CD4-positive, alpha-beta T cell treated with Interleukin-6 at 100 ng/mL for 8 hours (primary cell): ENCODE measurements at places on chromosomes 7 and 10.
A peak's percentile ranks its signal among the peaks of the same experiment; 100 is the strongest.

DNA sequence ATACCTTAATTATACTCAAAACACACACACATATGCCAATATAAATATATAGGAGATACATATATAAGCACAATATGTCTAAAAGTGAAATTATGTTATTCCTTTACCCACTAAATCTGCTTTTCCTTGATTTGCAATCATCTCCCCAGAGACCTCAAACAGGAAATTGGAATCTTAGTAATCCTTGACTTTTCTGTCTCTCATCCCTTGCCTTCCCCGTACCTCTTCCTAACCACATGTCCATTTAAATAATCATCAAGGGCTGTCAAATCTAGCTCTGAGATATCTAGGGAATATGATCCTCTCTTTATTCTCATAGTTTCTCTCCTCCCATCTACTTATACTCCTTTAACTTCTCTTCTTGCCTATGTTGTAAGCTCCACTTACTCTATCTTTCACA, 336.6 kb downstream of the HGF start:
- DNase-seq, result no peak

GRCh38 chr7:4103352-4104091, 578.6 kb upstream of the FOXK1 start:
- no peak for DNase-seq

GRCh38 chr7:120799147-120799546, 58.8 kb downstream of the TSPAN12 start:
- DNase-seq, result no peak

- DNase-seq, result no peak
These were observed 69.0 kb downstream of the CHRM2 start for GRCh38 chr7:136937436-136937835.

DNA sequence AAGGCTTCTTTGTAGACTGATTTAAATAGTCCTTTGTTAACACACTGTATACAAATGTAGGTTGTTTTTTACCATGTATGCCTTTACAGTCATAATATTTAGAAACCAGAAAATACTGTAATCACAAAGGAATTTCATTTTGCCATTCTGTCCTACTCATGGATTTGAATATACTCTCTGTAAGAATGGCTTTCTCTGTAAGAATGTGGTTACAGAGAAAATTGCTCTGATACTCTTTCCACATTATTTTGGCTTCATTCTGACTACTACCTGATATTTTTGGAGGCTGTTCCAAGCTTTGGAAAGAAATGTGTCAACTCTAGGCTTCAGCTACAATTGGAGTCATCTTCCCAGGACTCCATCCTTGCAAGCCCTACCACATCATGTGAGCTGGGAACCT, 23.5 kb downstream of the CH25H start:
- no peak for DNase-seq

DNA sequence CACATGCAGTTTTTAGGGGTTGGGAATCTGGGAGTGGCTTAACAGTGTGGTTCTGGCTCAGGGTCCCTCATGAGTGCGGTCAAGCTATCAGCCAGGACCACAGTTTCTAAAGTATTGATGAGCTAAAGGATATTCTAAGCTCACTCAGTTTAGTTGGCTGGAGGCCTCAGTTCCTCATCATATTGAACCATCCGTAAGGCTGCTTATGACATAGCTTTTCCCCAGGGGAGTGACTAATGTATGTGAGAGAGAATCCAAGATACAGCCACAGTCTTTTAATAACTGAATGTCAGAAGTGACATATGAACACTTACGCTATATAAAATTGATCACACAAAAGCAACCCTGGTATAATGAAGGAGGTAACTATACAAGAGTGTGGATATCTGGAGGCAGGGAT, 245.3 kb downstream of the POLR1F start:
- DNase-seq, result no peak

GRCh38 chr7:155815332-155816191, 3.3 kb upstream of the SHH start:
- peak; percentile 30 for DNase-seq

- no peak for DNase-seq
These were observed 32.5 kb downstream of the TRUB1 start for GRCh38 chr10:114970515-114970914.

- DNase-seq, result no peak
These were observed 7.8 kb downstream of the HTRA1 start for GRCh38 chr10:122468926-122469781.

- no peak for DNase-seq
These were observed 136.5 kb downstream of the CNNM2 start for GRCh38 chr10:103054621-103055020.

DNA sequence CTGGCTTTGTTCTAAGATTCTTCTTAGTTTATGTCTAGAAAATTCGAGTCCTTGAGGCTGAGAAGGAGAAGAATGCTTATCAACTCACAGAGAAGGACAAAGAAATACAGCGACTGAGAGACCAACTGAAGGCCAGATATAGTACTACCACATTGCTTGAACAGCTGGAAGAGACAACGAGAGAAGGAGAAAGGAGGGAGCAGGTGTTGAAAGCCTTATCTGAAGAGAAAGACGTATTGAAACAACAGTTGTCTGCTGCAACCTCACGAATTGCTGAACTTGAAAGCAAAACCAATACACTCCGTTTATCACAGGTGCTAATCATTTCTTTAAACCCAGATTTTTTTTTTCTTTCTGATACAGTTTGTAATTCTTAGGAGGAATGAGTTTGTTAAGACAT, 6.7 kb downstream of the CEP55 start:
- no peak for DNase-seq

DNA sequence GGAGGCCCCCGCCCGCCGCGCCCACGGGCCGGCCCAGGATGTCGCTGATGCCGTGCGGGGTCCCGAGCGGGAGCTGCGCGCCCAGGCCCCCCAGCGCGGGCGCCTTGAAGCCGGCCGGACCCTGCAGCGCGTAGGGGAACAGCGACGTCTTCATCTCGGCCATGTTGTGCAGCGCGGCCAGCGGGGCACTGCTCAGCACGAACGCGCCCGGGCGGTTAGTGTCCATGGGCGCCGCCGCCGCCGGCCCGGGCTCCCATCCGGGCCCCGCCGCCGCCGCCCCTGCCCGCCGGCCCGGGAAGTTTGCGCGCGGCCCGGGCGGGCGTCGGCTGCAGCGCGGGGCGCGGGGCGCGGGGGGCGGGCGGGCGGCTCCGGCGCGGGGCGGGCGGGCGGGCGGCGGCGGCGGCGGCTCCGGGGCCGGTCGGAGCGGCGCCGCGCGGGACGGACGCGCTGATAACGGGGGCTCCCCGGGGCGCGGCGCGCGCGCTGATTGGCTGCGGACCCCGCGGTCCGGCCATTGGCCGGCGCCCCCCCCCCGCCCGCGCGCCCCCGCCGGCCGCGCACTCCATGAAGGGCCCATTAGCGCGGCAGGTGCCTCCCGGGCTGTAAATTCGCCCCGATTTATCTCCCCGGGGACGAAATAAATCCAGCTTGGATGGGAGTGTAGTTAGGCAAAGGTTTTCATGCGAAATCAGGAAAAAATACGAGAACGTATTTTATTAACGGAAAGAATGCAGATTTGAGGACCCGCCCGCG, at the start of gene NKX6-2:
Gene NKX6-2 (minus strand): TSS at position 425 of the 753 bp plus-strand sequence. CDS start 199 bp downstream, at position 226.
- no peak for DNase-seq

DNA sequence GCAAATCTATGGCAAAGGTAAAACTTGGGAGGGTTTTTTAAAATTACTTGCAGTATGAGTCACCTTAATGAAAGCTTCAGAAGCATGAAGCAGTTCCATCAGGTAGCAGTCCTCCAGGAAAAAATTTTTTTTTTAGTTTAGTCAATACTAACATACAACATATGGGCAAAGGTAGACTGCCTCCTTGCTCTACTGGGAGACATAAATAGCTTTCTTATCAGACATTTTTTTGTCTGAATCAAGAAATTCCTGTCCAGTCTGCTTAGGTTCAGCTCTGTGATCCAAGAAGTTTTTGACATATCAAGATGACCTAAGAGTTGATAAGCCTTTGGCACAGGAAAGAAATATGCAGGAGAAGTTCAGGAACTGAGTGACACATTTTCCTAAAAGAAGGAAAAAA, 171.5 kb upstream of the TCF7L2 start:
- no peak for DNase-seq

GRCh38 chr7:142880876-142881505, 4.6 kb downstream of the TRPV6 start:
- DNase-seq, result peak; percentile 51

DNA sequence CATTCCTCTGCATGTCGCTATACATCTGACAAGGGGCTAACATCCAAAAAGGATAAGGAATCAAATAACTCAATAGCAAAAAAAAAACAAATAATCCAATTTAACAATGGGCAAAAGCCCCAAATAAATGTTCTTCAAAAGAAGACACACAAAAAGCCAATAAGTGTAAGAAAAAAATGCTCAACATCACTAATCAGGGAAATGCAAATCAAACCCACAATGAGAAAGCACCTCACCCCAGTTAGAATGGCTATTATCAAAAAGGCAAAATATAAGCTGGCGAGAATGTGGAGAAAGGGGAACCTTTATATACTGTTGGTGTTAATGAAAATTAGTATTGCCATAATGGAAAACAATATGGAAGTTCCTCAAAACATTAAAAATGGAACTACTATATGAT, 14.3 kb downstream of the ARHGAP12 start:
- DNase-seq, result no peak

- no peak for DNase-seq
These were observed 95.1 kb downstream of the PPP1R3C start for GRCh38 chr10:91537614-91538383.

- no peak for DNase-seq
These were observed 38.8 kb downstream of the PIK3AP1 start for GRCh38 chr10:96681524-96681923.

GRCh38 chr7:31602041-31602625, 84.9 kb upstream of the PPP1R17 start:
- no peak for DNase-seq

GRCh38 chr7:93883917-93884345, 6.6 kb downstream of the TFPI2 start:
- no peak for DNase-seq

GRCh38 chr7:154649434-154649833, 353.5 kb downstream of the PAXIP1 start:
- no peak for DNase-seq

- DNase-seq, result no peak
These were observed 42.6 kb upstream of the EFCAB10 start for GRCh38 chr7:105623906-105624305.

DNA sequence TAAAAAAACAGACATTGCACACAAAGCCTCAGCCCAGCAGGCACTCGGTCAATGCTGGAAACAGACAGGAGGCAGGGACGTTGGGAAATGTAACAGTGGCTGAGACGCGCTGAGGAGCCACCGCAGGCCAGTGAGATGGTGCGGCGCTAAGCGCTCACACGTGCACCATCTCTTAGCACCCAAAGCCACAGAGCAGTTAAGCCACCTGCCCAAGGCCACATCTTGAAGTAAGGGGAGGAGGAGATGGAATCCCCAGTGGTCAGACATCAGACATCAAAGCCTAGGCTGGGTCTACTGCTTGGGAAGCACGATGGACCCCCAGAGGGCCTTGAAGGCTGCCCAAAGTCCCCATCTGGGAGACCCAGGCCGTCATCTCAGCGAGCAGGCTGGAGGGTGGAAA, 15.6 kb downstream of the LAT2 start:
- DNase-seq, result no peak

DNA sequence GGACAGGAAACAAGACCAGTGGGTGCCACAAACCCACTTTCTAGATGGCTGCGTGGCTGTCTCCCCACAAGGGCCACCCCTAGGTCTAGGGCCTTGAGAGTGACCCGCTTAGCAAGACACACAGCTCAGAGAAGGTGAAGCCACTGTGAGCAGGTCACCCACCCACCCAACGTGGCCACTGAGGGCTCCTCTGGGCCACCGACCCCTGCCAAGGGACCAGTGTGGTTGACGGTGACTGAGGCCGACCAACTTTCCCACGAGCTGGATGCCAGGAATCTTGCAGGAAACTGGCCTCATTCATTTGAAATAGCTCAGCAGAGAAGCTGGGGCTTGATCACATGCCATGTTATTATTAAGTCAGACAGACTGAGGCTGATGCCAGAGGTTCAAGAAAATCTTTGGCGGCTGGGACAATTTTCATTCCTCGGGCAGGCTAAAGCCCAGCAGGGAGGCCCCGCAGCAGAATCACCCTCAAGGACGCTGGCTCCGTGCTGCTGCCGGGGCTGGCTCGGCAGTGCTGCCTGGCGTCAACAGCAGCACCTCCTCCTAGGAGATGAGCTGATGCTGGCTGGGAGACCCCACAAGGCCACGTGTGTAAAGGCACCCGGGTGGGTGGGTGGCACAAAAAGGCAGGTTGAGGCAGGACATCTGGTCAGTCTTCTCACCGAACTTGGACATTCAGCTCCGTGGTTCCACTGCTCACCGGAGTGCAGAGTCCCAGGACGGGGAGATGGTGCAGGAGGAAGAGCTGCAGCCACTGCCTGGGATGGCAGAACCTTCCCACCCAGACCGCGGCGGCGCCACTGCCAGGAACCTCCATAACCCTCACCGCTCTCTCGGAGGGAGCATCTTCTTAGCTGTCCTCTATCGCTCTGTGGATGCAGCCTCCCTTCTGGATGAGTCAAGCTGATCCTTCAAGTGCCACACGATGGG, 57.8 kb downstream of the ZRANB1 start:
- no peak for DNase-seq

GRCh38 chr7:34143402-34143801, 238.1 kb downstream of the BMPER start:
- no peak for DNase-seq

GRCh38 chr7:132116369-132116768, 459.9 kb downstream of the PLXNA4 start:
- no peak for DNase-seq

- no peak for DNase-seq
These were observed 3.3 kb upstream of the GLCCI1 start for GRCh38 chr7:7965301-7965700.

DNA sequence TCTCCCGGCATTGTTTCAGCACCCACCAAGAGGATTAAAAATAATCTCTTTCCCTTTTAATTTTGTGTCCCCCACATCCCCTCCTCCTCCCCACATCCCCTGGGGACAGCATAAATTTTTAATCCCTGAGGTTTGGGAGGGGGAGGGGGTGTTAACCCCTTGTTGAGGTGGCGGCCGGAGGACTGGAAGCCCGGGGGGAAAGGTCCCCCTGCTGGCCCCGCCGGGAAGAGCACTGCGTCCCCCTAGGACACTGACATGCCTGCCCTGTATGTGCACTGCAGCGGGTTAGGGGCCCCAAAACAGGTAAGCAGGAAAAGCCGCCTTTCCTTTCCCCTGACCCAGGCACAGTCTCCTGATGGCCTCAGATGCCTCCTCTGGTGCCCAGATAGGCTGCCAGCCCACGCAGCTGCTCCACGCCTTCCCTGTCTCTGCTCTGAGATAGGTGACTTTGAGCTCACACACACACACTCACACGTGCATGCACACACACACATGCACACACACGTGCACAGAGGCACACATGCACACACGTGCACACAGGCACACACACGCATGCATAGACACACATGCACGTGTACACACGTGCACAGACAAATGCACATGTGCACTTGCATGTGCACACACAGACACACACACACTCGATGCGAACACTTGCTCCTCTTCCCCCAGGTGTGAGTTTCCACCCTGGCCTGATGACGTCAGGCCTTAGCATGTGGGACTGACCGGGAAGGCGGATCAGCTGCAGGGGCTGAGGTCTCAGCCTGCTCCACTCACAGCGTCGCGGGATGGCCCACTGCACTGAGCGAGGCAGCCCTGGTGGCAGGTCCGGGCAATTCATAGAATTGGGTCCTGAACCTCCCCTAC, 12.3 kb downstream of the CNPY1 start:
- no peak for DNase-seq
